ENCODE measurements at places on chromosomes 7 and 10. TPM values are rescaled to one million over a fixed set of nuclear protein-coding genes. Genes with fewer than 3 reads are reported as not detected.

DNA sequence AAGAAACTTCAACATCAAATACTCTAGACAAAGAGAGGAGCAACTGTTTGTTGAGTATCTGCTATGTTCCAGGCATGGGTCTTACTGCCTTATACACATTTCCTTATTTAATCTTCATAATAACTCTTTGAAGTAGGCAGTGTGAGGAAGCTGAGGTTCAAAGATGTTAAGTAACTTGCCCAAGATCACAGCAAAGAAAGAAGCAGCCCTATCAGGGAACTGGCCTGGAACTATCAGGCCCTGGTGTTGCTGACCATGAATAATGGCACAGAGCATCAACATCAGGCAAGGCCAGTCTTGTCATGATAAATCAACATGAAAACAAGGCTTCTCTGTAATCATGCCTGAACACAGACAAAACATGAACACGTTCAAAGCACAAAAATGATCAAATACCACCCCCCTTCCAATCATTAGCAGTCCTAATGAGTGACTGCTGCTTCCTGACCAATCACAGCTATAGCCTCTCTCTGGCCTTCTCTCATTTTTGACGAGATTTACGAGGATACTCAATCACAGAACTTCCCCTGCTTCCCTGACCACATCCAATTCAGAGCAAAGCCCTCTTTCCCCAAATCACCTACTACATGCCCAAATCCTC, 2.3 kb downstream of the GSDME start:
- no peak for DNase-seq

GRCh38 chr10:134247-135131, 766 bp upstream of the ZMYND11 start:
- no peak for DNase-seq

DNA sequence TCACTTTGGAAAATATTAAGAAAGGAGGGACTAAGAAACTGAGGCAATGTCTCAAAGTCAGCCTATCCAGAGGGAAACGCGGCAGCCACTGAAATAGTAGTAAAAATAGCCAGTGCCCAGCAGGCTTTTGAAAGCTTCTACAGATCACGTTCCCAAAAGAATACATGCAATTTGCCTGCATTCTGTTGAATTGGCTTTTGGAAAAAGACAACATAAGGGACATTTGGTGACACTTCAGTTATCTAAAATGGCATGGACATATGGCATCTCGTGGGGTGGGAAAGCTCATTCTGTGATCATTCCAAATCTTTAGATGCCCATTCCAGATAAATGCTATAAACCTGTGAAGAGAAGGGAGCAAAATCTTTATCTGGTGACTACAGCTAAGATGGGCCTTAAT, 82.8 kb upstream of the PDE1C start:
- DNase-seq: no peak

GRCh38 chr7:130006771-130007170, 44.4 kb downstream of the ZC3HC1 start:
- DNase-seq: no peak

DNA sequence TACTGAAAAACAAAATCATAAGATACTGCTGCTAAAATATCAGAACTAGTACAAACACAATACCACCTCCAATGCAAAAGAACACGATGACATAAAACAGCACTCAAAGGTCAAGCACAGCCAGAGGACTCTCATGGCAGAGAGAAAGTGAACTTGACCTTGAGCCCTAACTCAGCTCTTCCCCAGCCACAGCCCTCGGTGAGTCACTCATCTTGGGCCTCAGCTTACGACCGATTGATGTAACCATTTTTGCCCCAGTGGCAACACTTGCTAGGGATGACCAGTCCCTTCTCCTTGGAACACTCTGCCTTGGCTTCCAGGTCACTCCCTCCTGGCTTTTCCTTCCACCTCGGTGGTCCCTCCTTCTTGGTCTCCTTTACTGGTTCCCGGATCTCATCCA, 77.8 kb downstream of the JAZF1 start:
- DNase-seq: peak; percentile 33

GRCh38 chr10:114821293-114821914, at the start of gene FHIP2A:
Gene FHIP2A (plus strand): TSS chr10:114821780. CDS start chr10:114822079, 299 bp downstream.
- peak; percentile 78 for DNase-seq

Gene PLAC9
- 26.5 TPM for polyA plus RNA-seq

Gene SPDYE2B
- not detected for polyA plus RNA-seq

Gene NOLC1
- 10.1 TPM for polyA plus RNA-seq

Gene RET
- 0.29 TPM for polyA plus RNA-seq

Gene TMEM139
- 23.5 TPM for polyA plus RNA-seq

All from heart left ventricle (tissue), 16 donors.